ENCODE measurements at places on chromosomes 2 and 18.

- DNase-seq = no peak
Observed at GRCh38 chr2:119197529-119198239, 25.9 kb upstream of the STEAP3 start.

GRCh38 chr18:31760695-31761094 lies at the start of gene SLC25A52:
SLC25A52 (minus strand) TSS chr18:31760880; CDS start chr18:31760661, 219 bp downstream.
- no peak for DNase-seq

GRCh38 chr2:160783474-160783873 lies 289.9 kb upstream of the RBMS1 start:
- no peak for DNase-seq

DNA sequence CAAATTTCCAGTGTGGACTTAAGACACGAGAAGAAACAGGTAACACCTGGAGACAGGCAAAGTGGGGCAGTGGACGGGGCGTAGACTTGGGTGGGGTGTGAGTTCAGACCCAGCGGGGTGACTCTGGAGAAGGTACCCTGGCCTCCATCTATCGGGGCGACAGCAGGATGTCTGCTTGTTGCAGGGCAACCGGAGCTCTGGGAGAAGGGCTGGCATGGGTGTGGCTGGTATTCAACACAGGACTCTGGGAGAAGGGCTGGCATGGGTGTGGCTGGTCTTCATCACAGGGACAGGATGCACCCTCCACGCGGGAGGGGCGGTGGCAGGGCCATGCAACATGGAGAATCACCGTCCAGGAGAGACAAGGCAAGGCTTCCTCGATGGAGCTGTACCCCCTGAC lies 198.5 kb downstream of the HDAC4 start:
- no peak for DNase-seq

DNA sequence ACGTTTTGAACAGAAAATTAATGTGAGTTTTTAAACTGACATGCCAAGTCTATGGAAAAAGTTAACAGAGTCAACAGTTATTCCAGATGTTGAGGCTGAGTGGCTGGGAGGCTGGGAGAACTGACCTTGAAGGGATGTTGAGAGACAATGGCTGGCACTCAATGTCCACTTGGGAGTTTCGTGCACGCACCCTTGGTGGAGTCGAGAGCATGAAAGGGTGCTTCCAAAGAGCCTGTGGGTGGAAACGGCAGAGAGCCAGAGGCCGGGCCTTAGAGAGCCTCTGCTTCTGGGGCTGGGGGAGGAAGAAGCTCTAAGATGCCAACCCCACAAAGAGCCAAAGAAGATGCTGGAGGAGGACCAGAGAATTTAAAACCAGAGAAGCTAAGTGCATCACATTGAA lies 63.4 kb upstream of the L3MBTL4 start:
- no peak for DNase-seq

- no peak for DNase-seq
Observed at GRCh38 chr18:56563568-56563967, 74.8 kb downstream of the TXNL1 start.

GRCh38 chr2:68817306-68817705 lies 53.9 kb downstream of the BMP10 start:
- DNase-seq = no peak

DNA sequence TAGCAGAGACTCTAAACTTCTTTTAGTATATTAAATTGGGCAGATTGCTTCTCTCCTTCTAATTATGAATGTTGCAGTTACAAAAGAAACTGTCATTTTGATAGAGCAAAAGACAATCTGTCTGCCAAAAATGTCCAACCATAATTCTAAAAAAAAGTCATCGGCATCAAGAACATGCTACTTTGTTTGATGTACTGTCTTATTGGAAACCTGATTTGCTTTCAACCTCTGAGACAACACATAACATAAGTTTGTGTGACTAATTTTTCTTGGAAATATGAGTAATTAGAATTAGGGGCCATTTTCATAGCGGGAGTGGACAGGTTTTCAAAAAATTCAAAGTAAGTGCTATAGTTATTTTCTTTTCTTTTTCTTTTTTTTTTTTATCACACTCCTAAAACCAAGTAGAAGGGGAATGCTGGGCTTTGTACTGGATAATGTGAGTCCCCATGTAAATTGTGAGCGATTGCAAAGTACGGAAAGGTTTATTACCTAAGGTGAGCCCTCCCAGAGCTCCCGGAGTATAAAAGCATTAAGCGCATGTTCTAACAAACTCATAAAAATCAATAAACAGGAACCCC lies 59.1 kb downstream of the ZEB2 start:
- DNase-seq = no peak

GRCh38 chr2:4066217-4066616 lies 362.8 kb downstream of the DCDC2C start:
- DNase-seq = no peak

- DNase-seq = no peak
Observed at GRCh38 chr2:229821316-229821715, 100.5 kb downstream of the TRIP12 start.

DNA sequence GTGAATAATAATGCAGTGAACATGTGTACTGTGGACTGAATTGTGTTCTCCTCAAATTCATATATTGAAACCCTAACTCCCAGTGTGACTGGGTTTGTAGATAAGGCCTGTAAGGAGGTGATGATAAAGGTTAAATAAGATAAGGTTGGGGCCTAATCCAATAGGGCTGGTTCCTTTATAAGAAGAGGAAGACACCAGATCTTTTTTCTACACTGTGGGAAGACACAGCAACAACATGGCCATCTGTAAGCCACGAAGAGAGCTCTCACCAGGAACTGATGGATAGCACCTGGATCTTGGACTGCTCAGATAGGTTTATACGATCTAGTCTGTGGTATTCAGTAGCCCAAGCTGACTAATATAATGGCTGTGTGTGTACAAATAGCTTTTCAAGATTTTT lies 66.8 kb downstream of the BMPR2 start:
- no peak for DNase-seq

DNA sequence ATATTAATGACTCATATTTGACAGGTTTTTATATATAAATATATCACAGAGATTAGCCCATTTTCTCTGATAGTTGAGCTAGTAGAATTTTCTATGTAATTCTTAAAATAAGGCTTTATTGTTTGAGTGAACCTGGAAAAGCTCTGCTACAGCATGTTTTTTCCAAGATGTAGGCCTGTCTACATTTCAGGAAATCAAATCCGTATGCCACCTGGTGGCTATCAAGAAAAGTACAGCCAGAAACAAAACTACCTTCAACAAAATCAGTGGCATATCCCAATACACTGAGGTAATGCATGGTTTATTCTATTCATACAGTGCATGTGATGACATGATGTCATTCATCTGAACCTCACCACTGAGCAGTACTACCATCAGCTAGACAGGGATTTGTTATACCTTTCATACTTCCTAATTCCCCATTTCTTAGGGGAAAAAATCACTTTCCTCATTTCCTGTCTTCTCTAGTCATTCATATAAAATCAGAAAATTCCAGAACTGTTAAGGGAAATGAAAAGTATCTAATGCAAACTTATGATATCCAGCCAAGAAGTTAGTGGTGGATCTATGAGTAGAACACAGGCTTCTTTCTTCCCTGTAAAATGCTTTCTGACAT lies 310.4 kb upstream of the SYT4 start:
- DNase-seq = no peak

GRCh38 chr2:134679745-134680144 lies 39.1 kb downstream of the TMEM163 start:
- no peak for DNase-seq

- no peak for DNase-seq
Observed at GRCh38 chr2:29848566-29849310, 72.6 kb downstream of the ALK start.

- no peak for DNase-seq
Observed at GRCh38 chr2:97656905-97657587, 6.8 kb downstream of the ACTR1B start.

DNA sequence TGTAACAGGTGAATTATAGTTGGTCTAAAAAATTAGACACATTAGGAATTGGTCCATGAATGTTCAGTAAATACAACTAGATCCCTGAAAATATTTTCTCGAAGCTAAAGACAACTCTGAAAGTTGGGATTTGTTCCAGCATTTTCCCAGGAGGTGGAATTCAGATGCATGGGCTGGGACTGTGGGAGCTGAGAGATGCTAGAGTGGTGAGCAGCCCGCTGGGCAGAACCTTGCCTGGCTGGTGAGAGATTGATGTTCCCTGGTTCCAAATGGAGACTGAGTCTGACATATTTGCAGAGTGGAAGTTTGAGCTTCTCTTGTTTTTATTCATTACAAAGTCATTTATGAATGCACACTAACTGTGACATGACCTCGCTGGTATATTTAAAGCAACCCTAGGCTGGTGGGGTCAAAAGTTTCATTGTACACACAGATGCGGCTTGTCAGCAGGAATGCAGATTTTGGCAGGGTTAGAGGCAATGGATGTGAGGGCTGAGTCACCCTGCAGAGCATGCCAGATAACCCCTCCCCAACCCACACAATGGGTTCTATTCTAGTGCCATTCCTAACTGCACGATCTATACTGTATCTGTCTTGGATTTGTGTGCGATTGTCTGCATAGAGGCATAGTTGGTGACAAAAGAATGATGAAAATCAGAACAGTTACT lies 23.5 kb upstream of the TMEM178A start:
- no peak for DNase-seq

GRCh38 chr2:104539649-104540048 lies 314.3 kb upstream of the POU3F3 start:
- no peak for DNase-seq

GRCh38 chr2:204049635-204050034 lies 113.1 kb downstream of the ICOS start:
- no peak for DNase-seq

DNA sequence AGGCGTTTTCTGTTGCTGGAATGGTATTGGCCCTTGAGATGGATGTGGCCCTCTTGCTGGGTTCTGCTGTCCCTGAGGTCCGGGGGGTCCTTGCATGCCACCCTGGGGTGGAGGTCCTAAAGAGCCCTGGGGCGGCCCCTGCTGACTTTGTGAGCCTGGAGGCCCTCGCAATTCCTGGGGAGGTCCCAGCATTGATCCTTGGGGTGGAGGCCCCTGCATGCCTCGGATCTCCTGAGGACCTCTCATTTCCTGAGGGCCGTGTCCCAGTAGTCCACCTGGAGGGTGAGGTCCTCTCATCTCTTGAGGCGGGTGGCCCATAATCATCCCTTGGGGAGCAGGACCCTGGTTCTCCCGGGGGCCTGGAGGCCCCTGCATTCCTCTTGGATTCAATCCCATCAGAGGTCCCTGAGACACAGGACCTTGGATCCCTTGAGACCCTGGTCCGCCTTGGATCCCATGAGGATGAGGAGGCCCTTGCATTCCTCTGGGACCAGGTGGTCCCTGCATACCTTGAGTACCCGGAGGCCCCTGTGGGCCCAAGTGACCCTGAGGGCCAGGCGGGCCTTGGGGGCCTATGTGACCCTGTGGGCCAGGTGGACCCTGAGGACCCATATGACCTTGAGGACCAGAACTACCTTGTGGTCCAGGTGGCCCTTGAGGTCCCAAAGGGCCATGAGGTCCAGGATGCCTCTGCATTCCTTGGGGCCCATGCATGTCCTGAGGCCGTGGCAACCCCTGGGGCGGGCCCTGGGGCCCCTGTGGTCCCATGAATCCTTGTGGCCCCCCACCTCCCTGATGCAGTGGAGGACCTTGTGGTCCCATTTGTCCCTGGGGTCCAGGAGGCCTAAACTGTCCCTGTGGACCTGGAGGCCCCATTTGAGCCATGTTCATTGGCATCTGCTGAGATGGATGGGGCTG lies 18.3 kb downstream of the SFT2D3 start:
- DNase-seq = no peak

GRCh38 chr2:82789851-82790205 lies 1669.3 kb downstream of the SUCLG1 start:
- no peak for DNase-seq

- peak; percentile 7 for DNase-seq
Observed at GRCh38 chr2:148989882-148990493, 48.5 kb upstream of the LYPD6B start.

GRCh38 chr2:12080360-12080759 lies 333.9 kb downstream of the LPIN1 start:
- DNase-seq = no peak

DNA sequence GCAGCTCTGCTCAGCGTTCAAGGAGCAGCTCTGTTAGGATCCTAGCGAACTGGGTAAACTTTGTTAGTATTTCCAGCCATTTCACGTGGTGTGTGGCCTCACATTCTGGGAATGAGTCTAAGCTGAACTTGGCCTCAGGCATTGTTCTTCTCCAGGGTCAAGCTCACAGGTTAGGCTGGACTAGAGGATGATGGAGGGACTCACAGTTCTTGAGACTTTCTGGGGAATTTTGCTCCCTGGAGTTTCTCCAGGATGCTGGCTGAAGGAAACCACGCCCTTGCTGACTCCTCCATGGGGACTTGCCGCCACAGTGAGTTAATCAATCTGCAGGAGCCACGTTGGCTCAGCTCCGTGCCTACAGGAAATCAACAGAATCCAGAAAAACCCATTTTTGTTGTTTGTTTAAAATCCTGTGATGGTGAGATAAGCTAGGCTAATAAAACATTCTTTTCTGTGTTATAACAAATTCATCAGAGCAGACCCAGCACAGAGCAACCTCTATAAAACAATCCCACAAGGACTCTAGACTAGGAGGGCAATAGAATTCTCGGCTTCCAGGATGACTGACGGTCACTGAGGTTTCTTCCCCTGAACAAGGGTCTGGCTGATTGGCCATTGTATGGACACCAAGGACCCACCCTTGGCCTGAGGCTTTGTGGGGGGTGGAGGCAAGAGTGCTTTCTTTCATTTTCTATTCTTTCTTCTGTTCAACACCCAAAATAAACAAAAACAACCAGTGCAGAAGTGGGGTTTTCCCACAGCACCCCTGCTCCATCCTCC lies 12.6 kb downstream of the CNDP1 start:
- DNase-seq = no peak

- no peak for DNase-seq
Observed at GRCh38 chr2:217383620-217384019, 523.8 kb upstream of the TNP1 start.

DNA sequence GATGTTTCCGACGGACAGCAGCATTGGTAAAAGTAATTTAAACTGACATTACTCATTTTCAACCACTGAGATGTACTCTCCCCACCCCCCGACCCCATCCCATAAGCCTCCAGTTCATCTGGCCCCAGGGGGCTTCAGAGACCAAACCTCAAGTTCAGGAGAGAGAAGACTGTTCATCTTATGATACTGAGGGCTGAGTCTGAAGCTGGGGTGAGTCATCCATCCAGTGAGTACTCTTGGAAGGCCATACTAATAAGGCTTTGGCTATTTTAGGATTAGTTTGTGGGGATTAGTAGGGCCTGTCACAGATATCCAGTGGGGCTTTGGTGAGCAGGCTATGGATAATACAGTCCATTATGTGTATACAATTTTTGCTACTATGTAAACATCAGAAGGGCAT lies 125.3 kb upstream of the APCDD1 start:
- DNase-seq = no peak

GRCh38 chr2:231200805-231201474 lies 2.5 kb downstream of the ARMC9 start:
- DNase-seq = no peak

- DNase-seq = no peak
Observed at GRCh38 chr2:172279813-172280212, 147.6 kb upstream of the ITGA6 start.

GRCh38 chr2:230922951-230923717 lies 1.9 kb downstream of the GPR55 start:
- no peak for DNase-seq

All from stimulated activated CD4-positive, alpha-beta T cell treated with anti-CD3 and anti-CD28 coated beads, Interleukin-12 subunit alpha, Interleukin-12 subunit beta, amount 100 ng/mL, for 4 hours (primary cell).